ENCODE measurements at places on chromosomes 3 and 15.

DNA sequence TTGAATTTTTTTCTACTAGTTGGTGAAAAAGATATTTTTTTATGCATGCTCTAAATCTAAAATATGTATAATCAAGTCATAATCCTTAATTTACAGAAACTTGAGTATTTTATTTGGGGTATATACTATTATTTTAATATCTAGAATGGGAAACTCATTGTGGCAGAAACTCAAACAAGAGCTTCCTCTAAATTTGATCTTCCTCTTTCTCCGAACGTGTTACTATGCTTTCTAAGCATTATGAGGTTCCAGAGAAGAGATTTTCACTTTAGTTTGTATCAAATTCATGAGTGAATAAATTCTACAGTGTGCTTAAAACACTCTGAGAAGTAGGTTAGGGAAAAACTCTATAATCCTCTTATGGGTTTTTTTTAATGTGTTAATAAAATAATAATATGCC is 173.1 kb downstream of the POTEB3 start:
- no peak for DNase-seq

DNA sequence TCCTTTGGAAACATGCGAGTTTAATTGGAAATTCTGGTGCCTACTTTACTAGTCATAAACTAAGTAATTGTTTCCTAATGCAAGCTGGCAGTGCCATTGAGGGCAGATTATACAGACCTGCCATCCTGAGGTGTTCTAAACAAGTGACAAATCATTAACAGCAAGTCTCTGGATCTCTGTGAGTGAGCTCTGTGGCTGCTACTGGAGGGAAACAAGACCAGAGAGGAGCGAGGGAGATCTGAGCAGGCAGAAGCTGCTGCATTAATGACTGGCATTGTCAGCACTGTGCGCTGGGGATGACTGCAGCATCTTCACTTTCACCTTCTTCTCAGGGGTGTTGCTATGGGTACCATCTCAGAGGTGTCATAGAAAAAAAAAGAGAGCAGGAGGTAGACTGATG is 308.4 kb upstream of the DPH6 start:
- no peak for DNase-seq

GRCh38 chr3:184344579-184345316 is 7.3 kb downstream of the FAM131A start:
- no peak for DNase-seq

DNA sequence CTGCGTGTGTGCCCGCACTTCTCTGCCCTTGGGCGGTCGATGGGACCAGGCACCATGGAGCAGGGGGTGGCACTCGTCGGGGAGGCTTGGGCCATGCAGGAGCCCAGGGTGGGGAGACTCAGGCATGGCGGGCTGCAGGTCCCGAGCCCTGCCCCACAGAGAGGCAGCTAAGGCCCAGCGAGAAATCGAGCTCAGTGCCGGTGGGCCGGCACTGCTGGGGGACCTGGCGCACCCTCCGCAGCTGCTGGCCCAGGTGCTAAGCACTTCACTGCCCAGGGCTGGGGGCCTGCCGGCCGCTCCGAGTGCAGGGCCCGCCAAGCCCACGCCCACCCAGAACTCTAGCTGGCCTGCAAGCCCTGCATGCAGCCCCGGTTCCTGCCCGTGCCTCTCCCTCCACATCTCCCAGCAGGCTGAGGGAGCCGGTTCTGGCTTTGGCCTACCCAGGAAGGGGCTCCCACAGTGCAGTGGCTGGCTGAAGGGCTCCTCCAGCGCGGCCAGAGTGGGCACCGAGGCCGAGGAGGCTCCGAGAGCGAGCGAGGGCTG is 553 bp upstream of the RTP4 start:
- DNase-seq = peak; percentile 2

- no peak for DNase-seq
These were observed 186.4 kb downstream of the ADAMTS9 start for GRCh38 chr3:64501298-64501906.

Measured in stimulated activated CD8-positive, alpha-beta memory T cell treated with anti-CD3 and anti-CD28 coated beads, Interleukin-2, amount 100 ng/mL, for 48 hours (primary cell).